Adipocyte (in vitro differentiated cells): ENCODE measurements at places on chromosomes 11 and 22.

- no peak for DNase-seq
These were observed 9.1 kb downstream of the ME3 start for GRCh38 chr11:86663291-86663690.

DNA sequence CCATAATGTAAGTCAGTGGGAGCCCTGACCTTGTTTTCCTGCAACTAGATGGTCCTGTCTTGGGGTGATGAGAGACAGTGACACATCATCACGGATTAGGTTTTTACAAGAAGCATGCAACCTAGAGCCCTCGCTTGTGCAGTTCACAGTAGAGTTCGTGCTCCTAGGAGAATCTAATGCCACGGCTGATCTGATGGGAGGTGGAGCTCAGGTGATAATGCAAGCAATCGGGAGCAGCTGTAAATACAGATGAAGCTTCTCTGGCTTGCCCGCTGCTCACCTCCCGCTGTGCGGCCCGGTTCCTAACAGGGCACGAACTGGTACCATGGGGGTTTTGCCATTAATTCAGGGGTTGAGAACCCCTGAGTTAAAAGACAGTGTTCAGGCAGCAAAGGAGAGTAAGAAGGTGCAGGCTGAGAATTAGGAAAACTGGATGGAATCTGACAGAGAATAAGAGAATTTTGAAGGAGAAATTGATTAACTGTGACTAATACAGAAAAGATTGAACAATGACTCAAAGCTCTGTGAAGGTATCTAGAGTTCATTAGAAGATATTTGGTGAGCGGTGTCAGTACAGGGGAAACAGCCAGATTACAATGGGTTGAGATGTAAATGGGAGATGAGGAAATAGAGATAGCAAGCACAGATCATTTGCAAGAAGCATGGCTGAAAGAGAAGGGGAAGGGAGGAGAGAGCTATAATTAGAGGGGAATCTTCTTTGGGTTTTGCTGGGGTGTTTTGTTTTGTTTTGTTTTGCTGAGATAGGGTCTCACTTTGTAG, 21.0 kb downstream of the WEE1 start:
- no peak for DNase-seq

GRCh38 chr11:129208863-129209262, 16.7 kb upstream of the ARHGAP32 start:
- no peak for DNase-seq

DNA sequence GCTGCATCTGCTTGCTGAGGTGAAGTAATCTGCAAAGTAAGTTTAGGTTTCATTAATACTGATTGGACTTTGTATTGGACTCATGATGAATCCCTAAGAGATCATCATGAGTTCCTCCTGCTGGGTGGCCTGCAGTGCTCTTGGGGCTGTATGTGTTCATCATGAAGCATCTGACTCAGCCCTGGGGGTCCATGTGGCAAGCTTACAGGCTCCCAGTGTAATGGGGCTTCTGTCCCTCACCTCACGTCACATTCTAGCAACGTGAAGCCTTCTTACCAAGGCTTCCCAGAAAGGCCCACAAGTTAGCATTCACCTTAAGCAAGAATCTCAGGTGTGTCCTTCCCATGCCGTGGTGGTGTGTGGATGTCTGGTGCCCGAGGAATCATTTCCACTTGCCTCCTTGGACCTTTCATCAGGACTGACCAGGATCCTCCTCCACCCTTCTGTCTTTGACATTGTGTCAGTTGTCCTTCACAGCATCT, 23.7 kb downstream of the CRKL start:
- DNase-seq = no peak

GRCh38 chr11:126403658-126404057, 48.2 kb downstream of the ST3GAL4 start:
- no peak for DNase-seq

DNA sequence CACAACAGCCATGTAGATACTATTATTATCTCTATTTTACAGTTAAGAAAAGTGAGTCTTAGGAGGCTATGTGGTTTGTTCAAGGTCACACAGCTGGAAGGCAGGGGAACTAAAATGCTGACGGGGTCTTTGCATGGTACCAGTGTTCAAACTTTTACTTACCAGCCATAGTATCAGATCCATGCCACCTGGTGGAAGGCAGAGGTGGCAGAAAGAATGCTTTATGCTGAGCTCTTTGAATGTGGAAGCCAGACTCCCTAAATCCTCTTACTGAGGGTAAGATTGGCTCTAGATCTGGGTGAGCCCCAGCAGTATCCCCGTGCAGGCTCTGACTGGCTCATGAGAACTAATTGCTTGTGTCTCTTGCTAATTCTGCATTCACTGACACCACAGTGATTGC, 54.3 kb upstream of the NAV2 start:
- no peak for DNase-seq

GRCh38 chr11:11036848-11037732, 179.2 kb upstream of the ZBED5 start:
- DNase-seq = peak; percentile 66
